ENCODE measurements at places on chromosomes 16 and 17.

GRCh38 chr17:2703181-2703580 is 8.4 kb downstream of the CLUH start:
- DNase-seq = no peak

- peak; percentile 60 for DNase-seq
Observed at GRCh38 chr17:1447052-1447451, 9.0 kb downstream of the CRK start.

GRCh38 chr17:75877752-75878173 is 618 bp downstream of the TRIM47 start:
- DNase-seq = no peak

DNA sequence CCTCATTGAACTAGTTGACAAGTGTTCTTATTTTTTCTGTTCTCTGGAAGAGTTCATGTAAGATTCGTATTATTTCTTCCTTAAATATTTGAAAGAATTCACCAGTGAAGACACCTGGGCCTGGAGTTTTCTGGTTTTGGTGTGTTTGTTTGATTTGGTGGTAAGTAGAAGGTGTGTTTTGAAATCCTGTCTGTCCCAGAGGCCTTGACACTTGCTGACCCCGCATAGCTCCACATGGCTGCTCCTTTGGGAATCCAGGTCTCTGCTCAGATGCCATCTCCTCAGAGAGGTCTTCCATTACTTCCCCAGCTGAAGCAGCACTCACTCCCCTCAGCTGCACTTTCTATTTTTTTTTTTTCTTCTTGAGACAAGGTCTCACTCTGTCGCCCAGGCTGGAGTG is 5.7 kb upstream of the NUP93 start:
- no peak for DNase-seq

DNA sequence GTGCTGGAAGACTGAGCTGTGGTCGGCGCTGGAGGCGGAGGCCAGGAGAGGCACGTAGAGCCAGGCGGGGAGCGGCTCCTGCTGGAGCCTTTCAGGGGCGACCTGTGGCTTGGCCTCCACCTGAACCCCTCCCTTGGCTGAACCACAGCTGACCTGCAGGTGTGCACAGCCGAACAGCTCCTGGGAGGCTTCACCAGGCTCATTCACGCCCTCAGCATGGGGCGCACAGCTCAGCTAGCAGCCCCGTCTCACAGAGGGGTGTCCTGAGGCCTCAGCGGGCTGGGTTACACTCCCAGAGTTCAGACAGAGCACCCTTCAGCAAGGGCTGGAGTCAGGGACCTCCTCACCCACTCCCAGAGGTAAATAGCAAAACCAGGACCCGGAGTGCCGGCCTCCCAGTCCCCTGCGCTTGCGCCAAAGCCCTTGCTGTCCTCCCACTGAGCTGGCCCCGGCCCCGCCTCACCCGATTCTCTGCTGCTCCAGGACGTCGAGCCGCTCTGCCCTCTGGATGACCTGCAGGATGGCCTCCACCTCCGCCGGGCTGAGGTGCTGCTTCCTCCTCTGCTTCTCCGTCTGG is 31.7 kb downstream of the RPH3AL start:
- no peak for DNase-seq

GRCh38 chr17:67503739-67504138 is 126.7 kb downstream of the PITPNC1 start:
- no peak for DNase-seq

DNA sequence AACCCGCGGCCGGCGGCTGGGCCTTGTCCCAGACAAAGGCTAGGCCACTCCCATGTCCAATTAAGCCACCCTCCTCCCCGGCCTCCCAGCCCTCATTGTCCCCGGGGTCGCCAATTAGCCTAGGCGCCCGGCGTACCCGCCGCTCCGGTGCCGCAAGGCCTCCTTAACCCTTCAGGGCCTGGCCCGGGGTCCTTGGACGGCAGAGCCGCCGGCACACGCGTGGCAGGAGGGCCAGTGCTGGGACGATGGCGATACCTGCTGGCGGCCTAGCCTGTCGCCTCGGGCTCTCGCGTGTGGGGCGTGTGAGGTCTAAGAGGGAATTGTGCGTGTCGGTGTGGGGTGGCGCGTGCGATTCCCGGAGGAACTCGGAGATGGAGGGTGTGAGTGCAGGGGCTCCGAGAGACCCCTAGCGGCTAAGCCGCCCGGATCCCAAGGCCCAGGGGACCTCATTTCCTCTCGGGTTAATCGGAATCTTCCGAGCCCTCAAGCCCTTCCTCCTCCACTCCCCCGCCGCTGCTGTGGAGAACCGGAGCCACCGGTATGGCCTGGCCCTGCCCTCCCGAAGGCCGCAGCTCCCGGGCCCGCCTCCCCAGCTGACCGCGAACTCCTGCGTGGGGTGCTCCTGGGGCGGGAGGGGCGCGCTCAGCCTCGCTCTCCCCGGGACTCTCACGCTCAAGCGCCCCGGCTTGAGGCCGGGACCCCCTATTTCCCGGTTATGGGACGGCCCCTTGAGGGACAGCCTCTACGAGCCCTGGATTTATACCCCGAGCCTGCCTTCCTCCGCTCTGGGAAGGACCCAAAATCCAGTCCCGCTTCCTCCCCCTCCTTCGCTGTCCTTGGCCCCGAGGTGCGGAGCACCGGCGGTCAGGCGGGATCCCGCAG is 11.9 kb downstream of the TBX2 start:
- no peak for DNase-seq

DNA sequence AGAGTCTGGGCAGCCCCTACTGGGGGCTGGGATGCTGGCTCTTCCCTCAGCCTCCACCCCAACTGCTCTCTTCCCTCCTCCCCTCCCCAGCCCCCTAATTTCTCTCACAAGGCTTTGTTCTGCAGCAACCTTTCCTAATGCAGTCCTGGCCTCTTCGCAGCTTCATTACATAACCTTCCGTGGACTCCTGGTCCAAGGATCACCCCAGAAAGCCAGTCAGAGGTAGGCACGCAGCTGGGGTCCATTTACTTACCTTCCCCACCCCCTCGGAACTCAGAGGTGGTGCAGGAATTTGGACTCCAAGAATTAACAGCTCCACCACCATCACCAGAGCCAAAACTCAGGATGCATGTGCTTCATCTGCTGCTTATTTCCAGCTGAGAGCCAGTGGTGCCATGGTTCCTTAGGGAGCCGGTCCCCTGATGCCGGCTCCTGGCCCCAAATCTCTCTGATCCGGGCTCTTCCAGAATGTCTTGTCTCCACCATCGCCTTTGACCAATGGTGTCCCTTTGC is 40.9 kb downstream of the MAPT start:
- DNase-seq = no peak

DNA sequence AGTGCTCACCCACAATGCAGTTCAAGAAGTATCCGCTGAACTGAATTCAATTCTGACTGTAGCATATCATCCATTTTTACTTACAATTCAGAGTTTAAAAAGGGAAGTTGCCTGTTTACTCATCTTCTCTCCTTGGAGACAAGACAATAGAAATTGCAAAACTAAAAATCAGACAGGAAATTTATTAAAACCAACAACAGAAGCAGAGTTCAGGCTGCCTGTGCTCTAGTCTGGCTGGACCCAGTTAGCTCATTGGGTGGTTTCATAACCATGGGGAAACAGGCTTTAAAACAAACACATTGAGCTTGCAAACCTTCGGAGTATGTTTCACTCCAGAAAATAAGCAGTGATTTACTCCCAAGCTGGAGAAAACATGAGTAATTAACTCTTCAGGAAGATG is 321.4 kb downstream of the GRIN2A start:
- no peak for DNase-seq

GRCh38 chr16:4081047-4081446 is 35.2 kb downstream of the ADCY9 start:
- DNase-seq = no peak

DNA sequence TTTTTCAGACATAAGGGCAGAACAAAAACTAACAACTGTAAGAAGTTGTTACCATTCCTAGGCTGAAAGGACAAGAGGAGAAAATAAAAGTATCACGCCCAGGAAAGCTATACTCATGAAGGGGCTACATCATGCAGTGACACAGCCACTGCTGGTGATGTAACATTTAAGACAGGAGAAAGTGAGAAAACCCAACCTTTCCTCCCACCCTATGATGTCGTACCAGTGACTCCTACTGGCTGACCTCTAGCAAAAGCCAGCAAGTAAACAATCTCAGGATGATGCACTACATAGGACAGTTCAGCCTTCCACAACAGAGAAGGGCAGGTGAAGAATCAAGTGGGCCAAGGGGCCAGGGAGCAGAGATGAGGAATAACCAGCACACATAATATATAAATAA is 14.0 kb upstream of the OR1E2 start:
- DNase-seq = no peak
